Esophagus muscularis mucosa (tissue), 4 donors: ENCODE measurements at places on chromosomes 1 and 21. TPM values are rescaled to one million over a fixed set of nuclear protein-coding genes. Genes with fewer than 3 reads are reported as not detected.

- peak overlapping the region; percentile 98 for H3K27ac ChIP-seq
- H3K36me3 ChIP-seq = no peaks in the 10 kb centered on the region
- no peak for DNase-seq
- peaks cover 39% of the 10 kb centered on the region for H3K4me1 ChIP-seq
These were observed 1.1 kb upstream of the LBR start for GRCh38 chr1:225428881-225429455.

GRCh38 chr21:43768868-43769167 is 7.3 kb downstream of the CSTB start:
- peaks cover 22% of the 10 kb centered on the region for H3K4me1 ChIP-seq
- H3K36me3 ChIP-seq = peaks cover 13% of the 10 kb centered on the region
- no peak overlapping the region for H3K27ac ChIP-seq
- H3K4me3 ChIP-seq = no peak overlapping the region

DNA sequence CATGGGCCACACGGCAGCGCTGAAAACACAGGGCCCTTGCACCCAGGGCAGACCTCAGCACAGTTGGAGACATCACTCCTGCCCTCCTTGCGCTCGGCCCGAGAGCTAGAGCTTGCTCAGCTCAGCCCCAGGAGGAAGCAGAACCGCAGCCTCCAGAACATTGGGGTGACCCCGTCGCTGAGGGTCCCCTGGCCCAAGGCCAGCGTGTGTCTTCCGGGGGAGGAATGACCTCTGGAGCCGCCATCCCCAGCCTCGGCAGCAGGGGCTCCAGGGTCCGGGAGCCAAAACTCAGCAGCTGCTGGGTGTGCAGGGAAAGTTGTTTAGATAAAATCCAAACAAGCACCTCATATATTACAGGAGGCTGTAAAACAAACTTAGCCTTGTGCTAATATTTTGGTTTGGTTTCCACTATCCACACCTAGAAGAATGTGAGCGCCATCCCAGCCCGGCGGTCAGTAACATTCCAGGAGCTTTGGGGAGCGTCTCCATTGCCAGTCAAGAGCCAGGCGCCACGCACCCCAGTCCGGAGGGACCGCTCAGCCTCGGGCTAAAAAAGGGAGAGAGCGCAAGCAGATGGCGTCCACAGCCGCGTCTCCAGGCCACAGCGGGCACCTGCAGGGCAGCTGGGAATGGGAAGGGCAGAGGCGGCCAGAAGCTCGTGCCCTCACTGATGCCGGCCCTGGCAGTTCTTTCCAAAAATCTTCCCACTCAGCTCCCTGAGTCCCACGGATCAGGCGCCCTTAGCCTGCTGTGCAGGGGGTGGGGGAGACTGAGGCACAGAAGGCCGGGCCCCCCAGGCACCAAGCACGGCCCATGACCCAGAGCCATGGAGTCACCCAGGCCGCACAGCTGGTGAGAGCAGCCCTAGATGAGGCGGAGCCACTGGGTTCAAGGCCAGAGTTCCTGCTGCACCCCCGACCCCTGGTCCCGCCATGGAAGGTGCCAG is 52.0 kb downstream of the SLX9 start:
- H3K36me3 ChIP-seq = no peaks in the 10 kb centered on the region
- H3K4me3 ChIP-seq = peak overlapping the region; percentile 33
- H3K27ac ChIP-seq = peak overlapping the region; percentile 95
- DNase-seq = no peak
- peaks cover 47% of the 10 kb centered on the region for H3K4me1 ChIP-seq

DNA sequence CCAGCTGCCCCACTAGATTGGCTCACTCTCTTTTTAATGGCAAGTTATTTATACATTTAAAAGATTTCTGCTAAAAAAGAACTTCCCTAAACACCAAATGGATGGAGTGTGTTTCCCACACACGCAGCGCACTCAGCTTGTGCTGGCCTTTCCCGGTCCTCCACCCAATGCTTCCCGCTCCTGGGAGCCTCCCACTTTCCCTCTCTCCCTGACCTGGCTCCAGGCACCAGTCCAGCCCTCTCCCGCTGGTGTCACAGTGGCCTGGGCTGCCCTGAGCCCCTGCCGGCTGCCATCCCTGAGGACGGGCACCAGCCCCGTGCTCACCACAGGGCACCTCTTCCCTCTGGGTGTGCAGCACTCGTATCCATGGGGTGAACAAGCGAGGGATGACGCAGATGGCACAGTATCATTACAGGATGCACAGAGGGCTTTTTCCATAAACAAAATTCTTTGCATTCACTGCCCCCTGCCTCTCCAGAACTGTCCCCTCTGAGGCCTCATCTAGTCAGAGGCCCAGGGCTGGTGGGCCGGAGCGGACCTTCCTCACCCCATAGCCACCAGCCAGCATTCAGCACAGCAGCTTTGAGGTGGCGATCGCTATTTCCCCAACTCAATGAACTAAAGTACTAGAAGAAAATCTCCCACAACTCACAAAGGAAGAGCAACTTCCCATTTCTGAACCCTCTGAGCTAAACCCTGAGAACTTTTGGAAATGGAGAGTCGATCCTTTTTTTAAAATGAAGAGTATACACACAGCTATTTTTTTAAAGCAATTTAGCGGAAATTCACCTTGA is 68.5 kb downstream of the SLC37A1 start:
- H3K4me3 ChIP-seq = no peak overlapping the region
- no peak for DNase-seq
- no peaks in the 10 kb centered on the region for H3K27me3 ChIP-seq
- H3K36me3 ChIP-seq = peaks cover 9% of the 10 kb centered on the region
- no peaks in the 10 kb centered on the region for H3K4me1 ChIP-seq

- no peak overlapping the region for H3K4me3 ChIP-seq
- H3K36me3 ChIP-seq = no peaks in the 10 kb centered on the region
These were observed 21.1 kb upstream of the RBM15 start for GRCh38 chr1:110318046-110318445.

GPR61 gene
- total RNA-seq = not detected

GRCh38 chr1:2594001-2594640 is 7.5 kb downstream of the PRXL2B start:
- no peaks in the 10 kb centered on the region for H3K27me3 ChIP-seq
- DNase-seq = no peak
- H3K4me1 ChIP-seq = peaks cover 13% of the 10 kb centered on the region
- peak overlapping the region; percentile 27 for H3K4me3 ChIP-seq
- peaks cover 6% of the 10 kb centered on the region for H3K36me3 ChIP-seq

GRCh38 chr1:96095849-96096612 is 625.6 kb upstream of the PTBP2 start:
- H3K4me1 ChIP-seq = no peaks in the 10 kb centered on the region
- H3K27me3 ChIP-seq = no peaks in the 10 kb centered on the region
- H3K4me3 ChIP-seq = no peak overlapping the region
- no peak overlapping the region for H3K27ac ChIP-seq
- no peak for DNase-seq

SELENBP1 gene
- 61.4 TPM for total RNA-seq

DNA sequence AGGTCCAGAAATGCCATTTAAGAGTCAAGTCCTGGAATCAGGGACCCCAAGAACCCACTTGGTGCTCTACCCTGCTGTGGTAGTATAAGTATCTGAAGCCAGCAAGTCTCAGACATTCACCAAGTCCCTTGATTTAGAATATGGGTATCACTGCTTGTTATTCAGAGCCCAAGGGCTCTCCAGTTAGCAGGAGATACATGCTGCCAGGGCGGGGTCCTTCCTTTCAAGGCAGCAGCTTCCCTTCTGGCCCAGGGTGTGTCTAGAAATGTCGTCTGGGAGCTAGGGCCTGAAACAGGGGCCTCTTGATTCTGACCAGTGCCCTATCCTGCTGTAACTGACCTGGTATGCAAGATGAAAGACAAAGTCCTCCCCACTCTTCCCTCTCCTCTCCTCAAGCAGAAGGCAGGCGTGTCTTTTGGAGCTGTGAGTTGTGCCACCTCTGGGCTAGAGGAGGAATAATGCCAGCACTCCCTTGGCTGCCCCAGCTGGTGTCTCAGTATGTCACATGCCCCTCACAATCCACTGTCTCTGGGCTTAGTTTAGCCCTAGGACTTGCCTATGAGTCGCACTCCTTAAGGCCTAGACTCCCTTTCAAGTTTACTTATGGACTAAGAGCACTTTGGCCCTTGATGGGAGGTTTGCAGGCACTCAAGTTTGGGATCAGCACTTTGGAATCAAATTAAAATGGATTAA is 200.2 kb downstream of the MRPL39 start:
- H3K27me3 ChIP-seq = no peaks in the 10 kb centered on the region
- no peaks in the 10 kb centered on the region for H3K36me3 ChIP-seq
- no peak for DNase-seq
- H3K4me3 ChIP-seq = no peak overlapping the region
- no peaks in the 10 kb centered on the region for H3K4me1 ChIP-seq

DNA sequence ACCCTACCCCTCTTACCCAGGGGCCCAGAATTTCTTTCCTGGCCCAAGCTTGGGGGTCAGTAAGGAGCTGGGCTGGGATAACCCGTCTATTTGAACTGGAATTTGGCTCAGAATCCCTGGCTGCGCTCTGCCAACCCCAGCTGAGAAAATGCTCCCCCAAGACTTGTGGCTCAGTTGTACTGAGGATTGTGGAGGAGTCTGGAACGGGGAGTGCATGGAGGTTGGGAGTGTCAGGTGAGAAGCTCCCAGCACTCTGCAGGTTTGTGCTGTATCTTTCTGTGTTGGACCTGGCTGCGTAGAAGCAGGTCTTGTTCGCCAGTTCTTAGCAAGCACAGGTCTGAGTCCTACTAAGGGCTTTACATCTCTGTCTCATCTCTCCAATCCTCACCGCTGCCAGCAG is 1.6 kb downstream of the TCEA3 start:
- peak overlapping the region; percentile 77 for H3K4me3 ChIP-seq
- peaks cover 55% of the 10 kb centered on the region for H3K4me1 ChIP-seq
- DNase-seq = no peak
- H3K27me3 ChIP-seq = no peaks in the 10 kb centered on the region
- peak overlapping the region; percentile 89 for H3K27ac ChIP-seq

ZC3H12A gene
- total RNA-seq = 23.5 TPM

PAQR7 gene
- 9.3 TPM for total RNA-seq

GRCh38 chr1:222064388-222065211 is 322.7 kb upstream of the DUSP10 start:
- H3K27ac ChIP-seq = no peak overlapping the region
- H3K4me1 ChIP-seq = no peaks in the 10 kb centered on the region
- H3K27me3 ChIP-seq = no peaks in the 10 kb centered on the region
- no peaks in the 10 kb centered on the region for H3K36me3 ChIP-seq
- H3K4me3 ChIP-seq = no peak overlapping the region
- peak; percentile 57 for DNase-seq

DNA sequence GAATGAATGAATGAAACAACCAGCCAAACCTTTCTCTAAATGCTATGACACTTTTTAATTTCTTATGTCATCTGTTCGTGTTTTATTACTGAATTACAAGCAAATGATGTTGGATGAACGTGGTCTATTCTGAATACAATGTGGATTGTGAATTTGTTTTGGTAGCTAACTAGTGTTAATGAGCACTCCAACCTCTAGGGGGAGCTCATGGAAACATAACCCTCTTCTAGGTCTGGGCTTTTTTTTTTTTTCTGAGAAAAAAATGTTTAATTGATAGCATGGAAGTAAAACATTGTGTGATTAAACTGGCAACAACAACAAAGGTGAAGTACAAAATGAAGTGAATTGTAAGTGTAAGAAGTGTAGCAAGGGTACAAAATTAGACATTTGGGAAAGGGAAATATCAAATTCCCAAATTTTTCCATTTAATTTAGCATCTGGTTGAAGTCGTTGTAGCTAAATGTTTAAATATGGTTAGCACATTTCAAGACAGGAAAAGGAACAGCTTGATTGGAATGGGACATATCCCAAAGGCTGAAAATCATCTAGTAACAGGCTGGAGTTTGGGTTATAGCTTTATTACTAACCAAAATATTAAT is 42.6 kb upstream of the PTGS2 start:
- H3K36me3 ChIP-seq = no peaks in the 10 kb centered on the region
- H3K4me1 ChIP-seq = no peaks in the 10 kb centered on the region
